ENCODE measurements at places on chromosomes 7 and 10. TPM values are rescaled to one million over a fixed set of nuclear protein-coding genes. Genes with fewer than 3 reads are reported as not detected.

- no peak for DNase-seq
These were observed 155.6 kb downstream of the ANLN start for GRCh38 chr7:36545291-36545690.

DNA sequence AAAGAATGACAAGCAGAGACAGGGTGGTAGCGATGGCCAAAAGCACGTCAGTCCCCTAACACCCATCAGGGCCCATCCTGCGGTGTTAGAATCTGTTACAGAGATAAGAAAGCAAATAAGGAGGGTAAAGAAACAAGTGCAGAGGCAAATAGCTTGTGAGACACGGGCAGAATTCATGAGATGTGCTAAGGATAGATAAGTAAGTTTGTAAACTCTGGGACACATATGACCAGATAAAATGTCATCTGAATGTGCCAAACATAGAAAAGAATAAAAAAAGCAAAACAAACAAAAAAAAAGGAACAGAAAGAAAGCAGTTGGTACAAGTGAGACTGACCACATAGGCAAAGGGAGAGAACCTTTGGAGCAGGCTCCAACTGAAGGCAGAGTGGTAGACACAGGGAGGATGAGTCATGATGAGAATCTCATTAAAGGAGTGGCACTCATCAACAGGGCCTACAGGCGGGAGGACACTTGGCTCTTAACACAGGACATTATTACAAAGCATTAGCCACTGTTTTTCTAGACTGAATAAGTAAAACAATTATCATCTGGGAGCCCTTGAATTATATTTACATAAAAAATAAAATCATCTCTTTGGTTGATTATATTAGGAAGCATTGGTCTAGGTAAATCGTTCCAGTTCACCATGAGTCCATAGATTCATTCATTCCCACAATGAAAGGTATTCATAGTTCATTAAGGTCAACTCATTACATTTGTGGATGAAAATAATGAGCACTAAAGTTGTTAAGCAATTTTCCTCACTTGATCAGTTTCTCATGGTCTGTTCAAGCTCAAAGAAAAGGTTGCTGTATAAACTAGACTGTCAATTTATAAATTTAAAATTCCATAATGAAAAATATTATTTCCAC is 21.5 kb upstream of the EPHB6 start:
- DNase-seq: no peak

DNA sequence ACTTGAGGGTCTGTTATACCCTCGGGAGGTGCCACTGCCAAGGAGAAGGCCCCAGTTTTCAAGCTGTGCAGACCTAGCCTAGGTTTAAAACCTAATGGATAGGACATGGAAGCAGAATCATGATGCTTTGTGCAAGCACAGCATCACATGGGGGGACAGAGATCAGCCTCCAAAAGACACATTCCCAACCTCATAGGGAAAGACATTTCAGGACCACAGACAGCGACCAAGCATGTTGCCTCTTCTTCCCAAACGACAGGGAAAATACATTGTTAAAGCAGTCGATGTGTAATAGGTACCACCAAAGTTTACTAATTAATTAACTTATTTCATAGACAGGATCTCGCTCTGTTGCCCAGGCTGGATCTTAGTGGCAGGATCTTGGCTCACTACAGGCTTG is 573.9 kb downstream of the TCERG1L start:
- DNase-seq: peak; percentile 58

- DNase-seq: no peak
These were observed 275.1 kb downstream of the CELF2 start for GRCh38 chr10:11292576-11293302.

The GPR146 gene
- 0.41 TPM for total RNA-seq

The DUS4L gene
- 13.2 TPM for total RNA-seq
